ENCODE measurements at places on chromosomes 16 and 17. TPM values are rescaled to one million over a fixed set of nuclear protein-coding genes. Genes with fewer than 3 reads are reported as not detected.

DNA sequence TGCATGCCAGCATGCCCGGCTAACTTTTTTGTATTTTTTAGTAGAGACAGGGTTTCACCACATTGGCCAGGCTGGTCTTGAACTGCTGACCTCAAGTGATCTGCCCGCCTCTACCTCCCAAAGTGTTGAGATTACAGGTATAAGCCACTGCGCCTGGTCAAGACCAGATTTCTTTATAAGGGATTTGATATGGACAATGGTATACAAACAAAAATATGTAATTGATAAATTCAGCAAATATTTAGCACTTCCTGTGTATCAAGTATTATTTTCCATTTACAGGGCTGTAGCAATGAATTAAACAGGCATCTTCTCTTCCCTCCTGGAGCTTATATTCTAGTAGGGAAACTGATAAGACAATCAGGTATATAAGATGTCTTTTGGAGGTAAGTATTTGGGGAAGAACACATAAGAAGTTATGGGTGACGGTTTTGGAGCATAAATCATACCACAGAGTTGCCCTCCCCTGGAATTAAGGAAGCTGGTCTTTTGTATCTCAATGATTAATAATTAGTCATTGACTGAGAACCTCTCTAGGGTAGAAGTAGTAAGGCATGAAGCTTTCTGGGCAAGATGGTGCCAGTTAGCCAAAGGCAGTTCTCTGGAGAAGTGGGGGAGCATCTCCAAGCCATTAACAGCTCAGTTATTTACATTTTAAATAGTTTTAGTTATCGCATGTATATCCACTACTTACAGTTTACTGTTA lies 35.8 kb downstream of the TANC2 start:
- no peaks in the 10 kb centered on the region for H3K4me1 ChIP-seq
- DNase-seq, result no peak
- no peaks in the 10 kb centered on the region for H3K36me3 ChIP-seq
- H3K4me3 ChIP-seq, result no peak overlapping the region
- H3K27me3 ChIP-seq, result no peaks in the 10 kb centered on the region

GRCh38 chr17:42475835-42476234 lies 17.2 kb downstream of the ATP6V0A1 start:
- no peaks in the 10 kb centered on the region for H3K4me1 ChIP-seq
- H3K27ac ChIP-seq, result no peak overlapping the region
- H3K36me3 ChIP-seq, result peaks cover 46% of the 10 kb centered on the region
- no peaks in the 10 kb centered on the region for H3K27me3 ChIP-seq
- no peak overlapping the region for H3K4me3 ChIP-seq

SNAI3 gene
- 0.05 TPM for total RNA-seq

CCDC144A gene
- total RNA-seq, result 5.2 TPM

DNA sequence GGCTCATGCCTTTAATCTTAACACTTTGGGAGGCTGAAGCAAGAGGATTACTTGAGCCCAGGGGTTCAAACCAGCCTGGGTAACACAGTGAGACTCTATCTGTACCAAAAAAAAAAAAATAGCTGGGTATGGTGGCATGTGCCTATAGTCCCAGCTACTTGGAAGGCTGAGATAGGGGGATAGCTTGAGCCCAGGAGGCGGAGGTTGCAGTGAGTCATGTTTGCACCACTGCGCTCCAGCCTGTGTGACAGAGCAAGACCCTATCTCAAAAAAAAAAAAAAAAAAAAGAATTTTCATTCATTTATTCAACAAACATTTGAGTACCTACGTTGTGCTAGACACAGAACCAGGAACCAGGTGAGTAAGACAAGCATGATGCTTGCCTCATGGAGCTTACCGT lies 73.6 kb upstream of the MRTFB start:
- peaks cover 23% of the 10 kb centered on the region for H3K4me1 ChIP-seq
- no peaks in the 10 kb centered on the region for H3K27me3 ChIP-seq
- H3K4me3 ChIP-seq, result no peak overlapping the region
- H3K36me3 ChIP-seq, result no peaks in the 10 kb centered on the region

DNA sequence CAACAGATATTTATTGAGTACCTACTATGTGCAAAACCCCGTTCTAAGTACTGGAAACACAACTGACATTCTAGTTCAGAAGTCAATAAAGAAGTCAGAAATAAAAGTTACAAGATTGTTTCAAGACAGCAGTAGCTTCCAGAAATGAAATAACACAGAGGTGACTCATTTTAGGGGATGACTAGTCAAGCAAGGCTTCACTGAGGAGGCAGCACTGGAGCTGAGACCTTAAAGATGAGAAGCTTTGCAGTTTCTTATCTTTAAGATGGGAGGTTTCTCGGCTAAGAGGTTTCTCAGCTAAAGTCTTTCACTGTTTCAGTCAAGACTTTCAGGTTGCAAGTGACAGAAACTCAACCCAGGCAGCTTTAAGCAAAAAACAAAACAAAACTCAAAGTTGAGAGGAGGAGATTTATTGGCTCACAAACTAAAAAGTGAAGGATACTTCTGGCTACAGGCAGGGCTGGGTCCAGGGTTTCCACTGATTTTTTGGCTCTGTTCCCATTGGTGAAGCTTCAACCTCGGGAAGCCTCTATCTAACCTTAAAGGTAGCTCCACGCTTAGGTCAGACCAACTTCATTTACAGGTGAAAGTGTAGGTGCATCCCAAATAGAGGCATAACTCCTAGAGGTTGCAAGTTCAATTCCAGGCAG lies 7.4 kb upstream of the MMP2 start:
- no peaks in the 10 kb centered on the region for H3K4me1 ChIP-seq
- H3K4me3 ChIP-seq, result no peak overlapping the region
- H3K27ac ChIP-seq, result no peak overlapping the region
- no peaks in the 10 kb centered on the region for H3K36me3 ChIP-seq

GOSR2 gene
- 19.9 TPM for total RNA-seq

NHLRC4 gene
- total RNA-seq, result 7.0 TPM

GRCh38 chr17:43418441-43419374 lies 19.9 kb downstream of the ARL4D start:
- H3K4me1 ChIP-seq, result no peaks in the 10 kb centered on the region
- DNase-seq, result no peak
- no peaks in the 10 kb centered on the region for H3K27me3 ChIP-seq
- H3K4me3 ChIP-seq, result no peak overlapping the region

HP gene
- total RNA-seq, result 13,922 TPM

TPSG1 gene
- total RNA-seq, result not detected

- no peak within 1 kb of the TSS for H3K4me3 ChIP-seq
- DNase-seq, result no peak
- H3K27ac ChIP-seq, result no peak within 1 kb of the TSS
- no peaks in the 10 kb centered on the region for H3K27me3 ChIP-seq
These were observed at the start of gene KRTAP4-1 for GRCh38 chr17:41184480-41184961. Gene KRTAP4-1 (minus strand): TSS chr17:41184911. CDS start chr17:41184854, 57 bp downstream.

- no peak overlapping the region for H3K4me3 ChIP-seq
- H3K27me3 ChIP-seq, result no peaks in the 10 kb centered on the region
- H3K27ac ChIP-seq, result no peak overlapping the region
- H3K36me3 ChIP-seq, result peaks cover 3% of the 10 kb centered on the region
- no peak for DNase-seq
These were observed 11.9 kb upstream of the RASD1 start for GRCh38 chr17:17508019-17508535.

DNA sequence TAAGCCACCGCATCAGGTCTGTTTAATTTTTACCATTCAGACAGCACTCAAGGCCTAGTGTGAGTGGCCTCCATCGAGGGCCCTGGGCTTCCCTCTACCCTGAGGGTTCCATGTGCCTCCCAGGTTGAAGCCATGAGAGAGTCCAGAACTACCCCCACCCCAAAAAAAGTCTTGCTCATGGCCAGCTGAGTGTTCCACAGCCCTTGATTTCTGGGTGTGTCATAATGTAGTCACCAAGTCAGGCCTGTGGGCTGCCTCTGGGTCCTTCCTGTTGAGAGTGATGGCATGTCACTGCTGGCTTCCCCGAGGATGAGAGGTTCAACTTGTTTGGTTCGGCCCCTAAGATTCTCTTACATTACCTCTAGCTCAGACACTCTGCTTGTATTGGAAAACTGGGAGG lies 100.6 kb downstream of the PITPNC1 start:
- peaks cover 9% of the 10 kb centered on the region for H3K4me1 ChIP-seq
- no peak for DNase-seq
- H3K27me3 ChIP-seq, result no peaks in the 10 kb centered on the region
- no peaks in the 10 kb centered on the region for H3K36me3 ChIP-seq
- H3K4me3 ChIP-seq, result no peak overlapping the region

DNA sequence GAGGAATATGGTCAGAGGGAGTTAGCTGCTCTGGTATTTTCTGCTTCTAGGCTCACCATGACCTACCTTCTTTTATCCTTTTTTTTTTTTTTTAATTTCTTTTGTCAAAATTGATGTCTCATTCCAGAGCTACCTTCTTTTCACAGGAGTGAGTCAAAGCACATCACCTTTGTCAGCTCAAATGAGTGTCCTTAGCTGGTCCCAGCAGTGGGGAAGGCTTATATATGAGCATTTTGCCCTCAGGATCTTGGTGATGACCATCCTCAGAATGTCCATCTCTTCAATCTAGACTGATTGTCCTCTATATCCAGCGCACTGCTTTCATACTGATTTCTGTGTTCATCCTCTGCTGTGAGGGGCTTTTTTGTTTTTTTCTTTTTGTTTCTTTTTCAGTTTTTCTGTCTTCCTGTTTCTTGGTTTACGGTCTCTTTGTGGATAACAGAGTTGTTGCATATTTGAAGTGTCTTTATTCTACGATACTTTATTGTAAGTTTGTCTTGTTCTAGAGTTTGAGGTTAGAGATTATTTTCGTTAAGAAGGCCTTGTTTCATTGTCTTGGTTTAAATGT lies 24.9 kb downstream of the CBFB start:
- no peaks in the 10 kb centered on the region for H3K4me1 ChIP-seq
- no peak overlapping the region for H3K27ac ChIP-seq
- H3K4me3 ChIP-seq, result no peak overlapping the region
- no peaks in the 10 kb centered on the region for H3K27me3 ChIP-seq
- no peak for DNase-seq
- H3K36me3 ChIP-seq, result no peaks in the 10 kb centered on the region

GRCh38 chr17:17408236-17408794 lies 68.5 kb upstream of the MED9 start:
- peaks cover 7% of the 10 kb centered on the region for H3K4me1 ChIP-seq
- H3K4me3 ChIP-seq, result no peak overlapping the region
- no peaks in the 10 kb centered on the region for H3K27me3 ChIP-seq
- no peak for DNase-seq

FXR2 gene
- 18.3 TPM for total RNA-seq

DNA sequence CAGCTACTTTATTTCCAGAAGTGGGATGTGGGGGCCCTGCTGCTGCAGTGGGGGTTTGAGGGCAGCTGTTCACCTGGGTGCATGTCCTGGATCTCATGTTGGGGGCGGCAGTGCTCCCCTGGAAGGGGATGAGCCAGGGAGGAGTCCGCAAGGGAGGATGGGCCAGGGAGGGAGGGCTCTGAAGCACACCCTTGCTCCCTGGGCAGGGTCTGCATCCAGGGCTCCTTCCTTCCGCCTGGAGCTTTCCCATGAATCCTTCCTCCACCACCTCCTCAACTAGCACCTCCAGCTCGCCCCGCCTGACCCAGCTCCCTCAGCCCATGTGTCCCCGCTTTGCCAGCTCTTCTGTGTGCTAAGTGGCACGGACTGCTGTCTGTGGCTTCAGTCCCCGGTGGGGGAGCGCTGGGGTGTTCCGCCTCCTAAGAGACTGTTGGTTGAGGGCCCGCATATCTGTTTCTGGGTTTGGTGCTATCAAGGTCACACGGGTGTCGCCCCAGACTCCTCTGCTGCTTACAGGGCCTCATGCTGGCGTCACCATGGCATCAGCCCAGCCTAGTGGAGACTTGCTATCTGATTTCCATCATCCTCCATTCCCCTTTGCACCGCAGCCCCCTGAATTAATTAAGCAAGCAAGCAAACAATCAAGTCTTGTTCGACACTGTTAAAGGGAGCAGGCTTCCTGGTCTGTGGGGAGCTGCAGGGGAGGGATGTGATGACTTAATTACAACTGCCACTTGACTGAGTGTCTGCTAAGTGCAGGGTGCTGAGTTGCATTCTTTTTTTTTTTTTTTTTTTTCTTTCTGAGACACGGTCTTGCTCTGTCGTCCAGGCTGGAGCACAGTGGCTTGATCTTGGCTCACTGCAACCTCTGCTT lies 71.8 kb downstream of the PRKCA start:
- no peak for DNase-seq
- H3K27ac ChIP-seq, result no peak overlapping the region
- peaks cover 8% of the 10 kb centered on the region for H3K4me1 ChIP-seq
- H3K4me3 ChIP-seq, result no peak overlapping the region
- H3K36me3 ChIP-seq, result no peaks in the 10 kb centered on the region

DNA sequence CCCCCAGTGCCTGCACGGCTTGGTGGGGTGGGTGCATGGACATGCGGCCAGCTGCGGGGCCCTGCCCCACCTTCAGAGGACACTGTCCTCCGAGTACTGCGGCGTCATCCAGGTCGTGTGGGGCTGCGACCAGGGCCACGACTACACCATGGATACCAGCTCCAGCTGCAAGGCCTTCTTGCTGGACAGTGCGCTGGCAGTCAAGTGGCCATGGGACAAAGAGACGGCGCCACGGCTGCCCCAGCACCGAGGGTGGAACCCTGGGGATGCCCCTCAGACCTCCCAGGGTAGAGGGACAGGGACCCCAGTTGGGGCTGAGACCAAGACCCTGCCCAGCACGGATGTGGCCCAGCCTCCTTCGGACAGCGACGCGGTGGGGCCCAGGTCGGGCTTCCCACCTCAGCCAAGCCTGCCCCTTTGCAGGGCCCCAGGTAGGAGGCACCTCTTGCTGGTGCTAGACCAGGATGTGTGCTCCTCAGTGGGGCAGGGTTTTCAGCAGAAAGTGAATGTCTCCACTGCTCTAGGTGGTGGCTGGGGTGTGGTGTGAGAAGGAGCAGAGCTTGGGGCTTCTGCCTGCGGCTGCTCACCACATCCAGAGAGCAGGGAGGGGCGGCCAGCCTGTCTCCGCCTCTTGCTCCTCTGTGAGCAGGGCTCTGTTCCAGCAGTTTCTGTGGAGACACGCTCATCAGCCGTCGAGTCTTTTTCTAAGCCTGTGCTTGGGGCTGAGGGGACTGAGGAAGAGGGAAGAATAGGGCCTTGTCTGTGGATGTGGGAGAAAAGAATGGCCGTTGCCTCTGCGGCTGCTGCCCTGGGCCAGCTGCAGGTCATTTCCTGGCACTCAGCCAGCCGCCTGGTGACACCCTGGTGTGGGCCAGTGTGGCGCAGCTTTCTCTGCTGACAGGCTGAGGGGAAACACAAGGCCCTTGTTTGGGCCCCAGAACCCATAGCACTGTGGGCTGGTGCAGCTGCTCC lies 2.2 kb downstream of the ZNF276 start:
- peak overlapping the region; percentile 86 for H3K27ac ChIP-seq
- no peak for DNase-seq
- peaks cover 8% of the 10 kb centered on the region for H3K4me1 ChIP-seq
- peaks cover 9% of the 10 kb centered on the region for H3K36me3 ChIP-seq

DNA sequence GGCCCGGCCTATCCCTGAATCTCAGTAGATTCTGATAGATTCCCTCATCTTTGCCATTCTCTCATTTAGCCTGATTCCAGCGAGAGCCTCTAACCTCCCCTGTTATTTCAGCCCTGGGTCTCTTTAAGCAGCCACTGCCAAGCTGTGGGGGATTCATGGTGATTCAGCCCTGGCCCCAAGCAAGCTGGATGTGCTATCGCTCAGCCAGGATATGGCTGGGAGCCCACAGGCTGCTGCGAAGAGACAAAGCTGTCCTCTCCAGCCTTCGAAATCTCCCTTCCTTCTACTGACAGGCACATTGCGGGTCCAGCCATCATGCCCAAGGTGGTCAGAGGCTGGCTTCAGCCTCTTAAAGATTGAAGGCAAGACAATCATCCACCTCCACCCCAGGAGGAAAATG lies 394.1 kb downstream of the SOX9 start:
- no peak overlapping the region for H3K27ac ChIP-seq
- H3K36me3 ChIP-seq, result no peaks in the 10 kb centered on the region
- H3K27me3 ChIP-seq, result no peaks in the 10 kb centered on the region
- H3K4me1 ChIP-seq, result no peaks in the 10 kb centered on the region
- no peak overlapping the region for H3K4me3 ChIP-seq

Measured in liver (tissue), 10 donors.